ENCODE measurements at places on chromosomes 6 and 20.

DNA sequence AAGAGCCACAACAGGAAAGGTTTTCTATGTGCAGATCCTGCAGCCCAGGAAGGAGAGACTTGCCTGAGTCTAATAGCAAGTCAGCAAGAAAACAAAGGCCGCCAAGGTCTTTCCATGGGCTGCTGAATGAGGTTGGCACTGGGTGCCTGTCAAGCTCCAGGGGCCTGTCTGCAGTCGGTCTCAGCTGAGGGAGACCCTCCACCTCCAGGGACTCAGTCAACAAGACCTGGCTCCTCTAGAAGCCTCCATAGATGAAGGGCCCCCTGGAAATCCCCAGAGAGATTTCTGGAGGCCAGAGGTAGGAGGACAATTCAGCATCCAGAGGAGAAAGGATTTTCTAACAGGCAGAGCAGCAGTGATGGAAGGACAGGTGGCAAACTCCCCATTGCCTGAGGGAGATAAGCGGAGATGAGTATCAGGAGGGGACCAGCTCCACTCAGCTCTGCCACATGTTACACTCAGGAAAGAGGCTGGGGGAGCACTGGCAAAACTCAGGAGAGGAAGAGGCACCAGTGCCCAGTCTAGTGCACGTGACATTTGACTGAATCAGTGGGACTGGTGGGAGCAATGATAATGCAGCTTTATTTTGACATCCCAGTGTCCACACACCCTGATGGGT is 33.5 kb upstream of the FKBP1A start:
- DNase-seq, result no peak

- no peak for DNase-seq
Observed at GRCh38 chr6:73586416-73586974, 65.7 kb upstream of the EEF1A1 start.

DNA sequence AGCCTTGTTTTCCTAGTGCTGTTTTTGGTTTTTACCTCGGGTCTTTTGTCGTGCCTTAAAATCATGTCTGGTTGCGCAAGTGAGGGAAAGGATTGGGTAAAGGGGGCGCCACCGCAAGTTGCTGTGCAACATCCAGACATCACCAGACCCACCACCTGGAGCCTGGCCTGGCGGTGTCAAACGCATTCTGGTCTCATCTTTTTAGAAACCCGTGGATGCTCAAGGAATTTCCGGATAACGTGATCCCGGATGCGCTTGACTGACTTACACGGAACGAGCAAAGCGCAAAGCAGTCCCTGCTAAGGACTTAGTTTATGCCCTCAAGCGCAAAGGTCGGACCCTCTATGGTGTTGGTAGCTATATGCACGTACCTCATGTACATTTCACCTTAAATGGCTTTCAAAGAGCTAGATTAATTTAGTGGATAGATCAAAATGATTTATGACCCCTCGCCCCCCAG is 105.2 kb downstream of the OR2B2 start:
- no peak for DNase-seq

DNA sequence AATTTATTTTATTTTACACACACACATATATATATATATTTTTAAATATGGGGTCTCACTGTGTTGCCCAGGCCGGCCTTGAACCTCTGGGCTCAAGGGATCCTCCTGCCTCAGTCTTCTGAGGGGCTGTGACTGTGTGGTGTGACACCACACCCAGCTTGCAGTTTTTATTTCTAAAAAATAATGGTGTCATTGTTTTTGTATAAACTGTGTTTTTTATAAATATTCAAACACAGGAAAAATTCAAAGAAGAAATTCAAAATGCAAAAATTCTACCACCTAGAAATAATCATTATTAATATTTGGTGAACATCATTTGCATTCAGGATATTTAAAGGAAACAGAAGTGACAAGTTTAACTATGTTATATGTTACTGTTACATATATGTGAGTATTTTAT is 3.1 kb downstream of the CCDC28A start:
- DNase-seq, result no peak

- DNase-seq, result no peak
Observed at GRCh38 chr6:26024651-26025046, 62.0 kb downstream of the TRIM38 start.

DNA sequence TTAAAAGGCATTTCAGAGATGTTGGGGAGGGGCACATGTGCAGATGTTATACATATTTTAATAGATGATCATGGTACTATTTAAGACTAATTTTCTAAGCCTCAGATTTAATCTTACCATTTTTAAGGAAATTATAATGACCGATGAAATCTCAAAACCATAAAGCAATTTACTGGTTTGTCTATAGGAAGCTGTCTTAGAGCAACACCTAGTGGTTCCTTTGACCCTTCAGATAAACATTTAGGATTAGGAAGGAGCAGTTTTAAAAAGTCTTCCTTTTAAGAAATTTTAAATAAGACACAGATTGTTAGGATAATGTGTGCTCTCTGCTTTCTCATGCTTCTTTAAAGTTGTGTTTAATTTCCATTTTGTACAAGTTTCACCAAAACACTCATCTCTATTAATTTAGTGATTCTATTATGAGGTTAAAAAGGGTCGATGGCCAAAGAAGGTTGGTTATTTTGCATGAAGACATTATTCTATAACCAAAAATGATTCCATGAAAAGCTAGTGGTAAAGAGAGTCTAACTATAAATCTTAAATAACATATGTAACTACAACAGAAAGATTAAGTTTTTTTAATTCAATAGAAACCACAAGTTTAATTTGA is 376.4 kb downstream of the HACE1 start:
- no peak for DNase-seq
